ENCODE measurements at places on chromosomes 11 and 22.

DNA sequence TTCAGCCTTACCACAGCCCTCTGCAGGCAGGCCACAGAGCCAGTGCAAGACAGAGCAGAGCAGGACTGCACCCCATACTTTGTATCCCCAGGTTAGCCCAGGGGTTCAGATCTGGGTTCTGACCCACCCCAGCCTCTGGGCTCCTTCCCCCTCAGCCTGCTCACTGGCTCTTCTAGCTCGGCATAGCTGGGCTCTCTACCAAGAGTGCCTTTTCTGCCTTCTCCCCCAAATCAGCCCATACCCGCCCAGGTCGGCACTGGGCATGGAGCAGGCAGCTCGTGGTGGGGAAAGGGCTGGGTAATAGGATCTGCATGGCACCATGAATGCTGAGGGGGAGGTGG is 8.3 kb downstream of the RELT start:
- no peak for DNase-seq

GRCh38 chr22:48950151-48950915 is 877.3 kb downstream of the BRD1 start:
- no peak for DNase-seq

GRCh38 chr11:31805629-31806185 is 5.4 kb downstream of the PAX6 start:
- DNase-seq, result no peak

- no peak for DNase-seq
Measured at GRCh38 chr11:18225913-18226312, 10.7 kb downstream of the SAA4 start.

DNA sequence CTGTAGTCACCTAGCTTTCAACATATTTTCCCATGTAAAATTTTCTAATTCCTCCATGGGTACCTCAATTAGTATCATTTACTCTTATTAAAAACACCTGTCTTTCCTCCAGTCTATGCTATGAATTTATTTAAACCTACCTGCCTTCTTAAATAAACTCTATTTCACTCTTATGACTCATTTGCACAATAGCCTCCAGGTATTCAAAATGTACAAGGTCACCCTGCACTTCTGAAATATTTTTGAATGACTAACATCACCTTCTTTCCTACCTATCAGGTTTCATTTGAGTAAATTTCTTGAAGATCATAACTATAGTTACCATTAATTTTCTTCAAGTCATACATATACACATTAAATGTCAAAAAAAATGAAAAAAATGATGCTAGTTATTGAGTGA is 939.7 kb downstream of the DLG2 start:
- peak; percentile 49 for DNase-seq

- DNase-seq, result no peak
Measured at GRCh38 chr11:82969811-82970210, 68.3 kb downstream of the DDIAS start.

DNA sequence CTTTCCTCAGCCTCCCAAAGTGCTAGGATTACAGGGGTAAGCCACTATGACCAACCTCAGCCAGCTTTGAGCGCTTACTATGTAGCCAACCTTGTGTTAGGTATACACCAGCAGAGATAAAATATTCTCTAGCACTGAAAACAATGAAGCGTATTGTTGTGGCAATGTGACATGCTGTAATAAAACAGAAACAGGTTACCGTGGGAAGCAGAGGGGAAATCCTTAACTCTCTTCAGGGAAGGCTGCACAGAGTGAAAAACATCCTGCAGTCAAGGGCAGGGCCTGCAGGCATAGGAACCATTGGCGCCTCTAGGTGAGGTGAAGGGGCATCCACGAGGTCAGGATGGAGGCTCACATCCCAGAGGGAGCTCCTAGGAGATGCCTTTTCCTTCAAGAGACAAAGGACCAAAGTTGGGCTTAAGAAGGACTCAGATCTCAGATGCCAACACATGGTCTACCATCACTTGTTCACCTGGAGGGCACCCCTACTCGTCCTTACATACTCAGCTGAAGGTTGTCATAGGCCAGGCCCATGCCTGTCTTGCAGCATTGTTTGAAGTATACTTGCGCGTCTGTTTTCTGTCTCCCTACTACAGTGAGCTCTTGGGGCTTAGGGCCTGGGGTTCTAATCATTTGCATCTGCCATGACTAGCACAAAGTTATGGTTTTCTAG is 8.0 kb downstream of the POLD4 start:
- peak; percentile 46 for DNase-seq

GRCh38 chr11:100833276-100833675 is 146.2 kb downstream of the ARHGAP42 start:
- DNase-seq, result no peak
